ENCODE measurements at places on chromosomes 13 and 19.

- peak; percentile 38 for DNase-seq
These were observed at the start of gene ICAM3 for GRCh38 chr19:10339380-10339960. Gene ICAM3 (minus strand): TSS chr19:10339624. CDS start chr19:10339614, 10 bp downstream.

DNA sequence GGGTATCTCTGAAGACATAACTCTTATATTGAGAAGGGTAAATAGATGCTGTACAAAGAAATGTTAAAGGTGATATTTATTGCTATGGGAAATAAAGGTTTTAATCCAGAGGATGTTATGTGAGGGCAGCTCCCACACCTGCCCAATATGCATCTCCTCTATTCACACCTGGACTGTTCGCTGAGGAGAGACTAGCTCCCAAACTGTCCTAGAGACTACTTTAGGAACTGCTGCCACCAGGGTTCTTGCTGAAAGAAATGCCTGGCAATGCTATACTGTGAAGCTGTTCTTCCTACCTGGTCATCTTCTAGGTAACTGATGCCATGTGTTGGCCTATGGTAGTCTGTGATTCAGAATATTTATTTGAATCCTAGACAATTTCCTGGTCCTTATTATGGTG, 1421.5 kb upstream of the SPRY2 start:
- no peak for DNase-seq

DNA sequence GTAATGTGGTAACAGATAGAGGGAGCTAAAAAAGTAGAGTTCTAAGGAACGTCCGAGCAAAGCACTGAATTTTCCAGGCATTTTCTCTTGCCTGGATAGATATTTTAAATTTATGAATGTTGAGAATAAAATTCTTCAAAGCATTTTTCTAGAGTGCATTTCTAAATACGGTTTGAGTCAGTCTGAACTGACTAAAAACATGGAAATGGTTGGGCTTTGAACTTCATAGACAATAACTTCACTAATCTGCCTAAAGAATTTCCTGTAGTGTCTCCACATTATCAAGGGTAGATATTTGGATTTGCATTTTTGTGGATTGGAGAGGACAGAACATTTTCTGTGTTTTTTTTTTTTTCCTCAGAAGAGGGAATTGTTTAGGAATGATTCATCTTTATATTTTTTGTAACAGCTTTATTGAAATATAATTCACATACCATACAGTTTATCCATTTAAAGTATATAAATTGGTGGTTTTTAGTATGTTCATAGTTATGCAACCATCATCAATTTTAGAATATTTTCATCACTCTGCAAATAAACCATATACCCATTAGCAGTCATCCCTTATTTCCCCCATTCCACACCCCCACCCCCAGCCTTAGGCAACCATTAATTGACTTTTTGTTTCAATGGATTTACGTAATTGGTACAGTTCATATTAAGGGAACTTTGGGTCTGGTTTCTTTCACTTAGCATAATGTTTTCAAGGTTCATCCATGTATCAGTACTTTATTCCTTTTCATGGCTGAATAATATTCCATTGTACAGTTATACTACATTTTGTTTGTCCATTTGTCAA, 20.7 kb downstream of the GARRE1 start:
- DNase-seq, result no peak

DNA sequence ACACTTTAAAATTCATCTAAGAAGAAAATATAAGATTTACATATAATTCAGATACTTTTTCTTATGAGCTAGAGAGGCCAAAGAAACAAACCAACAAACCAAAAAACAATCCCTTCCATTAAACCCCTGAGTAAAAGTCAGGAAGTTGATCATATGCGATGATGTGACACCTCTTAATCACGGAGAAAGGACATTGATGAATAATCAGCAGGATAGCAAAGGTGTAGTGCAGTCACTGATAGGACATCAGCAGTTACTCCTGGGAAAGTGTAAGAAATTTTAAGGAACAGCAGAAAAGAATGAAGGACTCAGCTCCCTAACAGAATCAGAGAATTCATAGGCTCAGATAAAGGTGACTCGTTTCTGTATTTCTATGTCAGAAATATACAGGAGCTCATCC, 202.4 kb upstream of the EDNRB start:
- DNase-seq, result no peak

DNA sequence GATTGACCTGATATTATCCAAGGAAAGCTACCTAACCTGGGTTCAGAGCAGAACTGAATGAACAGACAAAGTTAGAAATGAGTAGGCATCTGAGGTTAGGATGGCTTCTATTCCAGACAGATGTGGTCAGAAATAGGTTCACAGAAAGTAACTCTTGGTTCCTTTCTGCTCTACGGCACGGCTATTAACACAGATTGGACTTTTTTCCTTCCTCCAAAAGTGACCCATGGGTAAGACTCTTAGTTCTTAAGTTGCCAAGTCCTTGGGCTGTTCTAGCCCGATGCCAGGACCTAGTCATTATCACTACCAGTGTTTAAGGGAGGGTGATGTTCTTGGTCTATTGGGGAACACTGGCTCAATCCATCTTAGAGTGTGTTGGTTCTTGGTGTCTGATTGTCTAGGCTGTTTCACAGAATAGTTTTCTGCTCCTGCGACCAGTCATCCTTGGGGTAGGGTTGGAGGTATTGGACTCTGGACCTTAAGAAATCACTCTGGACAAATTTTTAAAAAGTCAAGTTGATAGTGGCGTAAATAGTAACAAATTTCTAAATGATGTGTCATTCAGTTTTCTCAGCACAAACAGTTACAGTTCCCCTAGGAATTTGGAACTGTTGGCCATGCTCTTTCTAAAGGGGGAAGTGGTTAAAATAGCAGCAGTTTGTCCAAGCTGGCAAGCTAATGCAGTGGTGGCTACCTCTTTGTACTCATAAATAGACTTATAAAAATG, 60.1 kb upstream of the MYCBP2 start:
- no peak for DNase-seq

All from T-helper 17 cell (primary cell).